ENCODE measurements at places on chromosomes 2 and 18.
A peak's percentile ranks its signal among the peaks of the same experiment; 100 is the strongest.

- DNase-seq: peak; percentile 56
Measured at GRCh38 chr2:159030674-159031380, 62.4 kb downstream of the TANC1 start.

DNA sequence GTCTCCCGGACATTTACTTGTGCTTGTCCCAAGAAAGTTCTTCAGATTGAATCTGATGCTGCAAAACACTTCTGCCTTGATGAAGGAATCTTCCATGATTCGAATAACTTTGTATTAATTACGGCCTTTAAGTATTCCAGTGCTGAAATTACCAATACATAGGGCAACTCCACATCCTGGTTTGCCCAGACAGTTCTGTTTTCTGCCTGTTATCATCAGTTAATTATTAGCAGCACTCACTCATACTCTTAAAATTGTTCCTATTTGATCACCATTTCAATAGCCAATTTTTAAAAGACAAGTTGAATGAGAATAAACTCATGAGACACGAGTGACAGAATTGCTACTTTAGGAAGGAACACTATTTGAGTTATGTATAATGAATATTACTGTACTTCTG is 620.7 kb upstream of the ZEB2 start:
- no peak for DNase-seq

- no peak for DNase-seq
Measured at GRCh38 chr2:74884118-74884762, 50.3 kb downstream of the HK2 start.

DNA sequence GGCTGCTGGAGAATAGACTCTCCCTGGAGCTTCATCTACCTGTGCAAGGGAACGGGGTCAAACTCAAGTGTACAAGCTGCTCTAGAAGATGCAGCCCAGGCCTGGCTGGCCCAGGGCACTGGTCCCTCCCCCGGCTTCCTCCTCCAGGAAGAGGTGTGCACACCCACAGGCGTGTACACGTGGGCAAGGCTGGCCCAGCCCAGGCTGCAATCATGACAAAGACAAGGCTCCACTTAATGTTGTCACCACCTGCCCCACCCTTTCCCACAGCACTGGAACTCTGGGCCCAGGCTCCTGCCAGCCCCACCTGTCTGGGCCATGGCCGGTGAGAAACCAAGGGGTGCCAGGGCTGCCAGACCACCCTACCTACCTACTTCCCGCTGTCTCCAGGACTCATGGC is 29.6 kb upstream of the ALPP start:
- DNase-seq: no peak

DNA sequence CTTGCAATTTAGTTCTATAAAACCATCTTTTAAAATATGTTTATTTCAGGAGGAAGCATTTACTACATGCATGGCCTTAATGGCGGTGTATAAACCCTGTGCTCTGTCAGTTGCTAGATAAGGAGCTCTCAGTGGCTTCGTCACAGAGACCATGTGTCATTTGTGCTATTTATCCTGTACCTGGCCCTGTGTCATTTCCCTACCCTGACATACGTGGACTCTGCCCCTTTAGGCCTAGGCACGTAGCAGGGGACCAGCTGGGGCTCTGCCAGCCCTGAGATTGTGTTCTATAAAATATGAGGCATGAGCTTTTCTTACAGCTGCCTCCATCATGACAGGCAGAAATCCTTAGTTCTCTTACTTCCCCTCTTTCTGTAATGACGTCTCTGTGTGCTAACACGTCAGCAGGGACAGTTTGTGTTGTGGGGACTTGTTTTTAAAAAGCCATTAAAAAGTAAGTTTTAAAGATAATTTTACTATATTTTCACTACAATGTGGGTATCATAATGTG is 88.0 kb downstream of the ITGB1BP1 start:
- DNase-seq: no peak

DNA sequence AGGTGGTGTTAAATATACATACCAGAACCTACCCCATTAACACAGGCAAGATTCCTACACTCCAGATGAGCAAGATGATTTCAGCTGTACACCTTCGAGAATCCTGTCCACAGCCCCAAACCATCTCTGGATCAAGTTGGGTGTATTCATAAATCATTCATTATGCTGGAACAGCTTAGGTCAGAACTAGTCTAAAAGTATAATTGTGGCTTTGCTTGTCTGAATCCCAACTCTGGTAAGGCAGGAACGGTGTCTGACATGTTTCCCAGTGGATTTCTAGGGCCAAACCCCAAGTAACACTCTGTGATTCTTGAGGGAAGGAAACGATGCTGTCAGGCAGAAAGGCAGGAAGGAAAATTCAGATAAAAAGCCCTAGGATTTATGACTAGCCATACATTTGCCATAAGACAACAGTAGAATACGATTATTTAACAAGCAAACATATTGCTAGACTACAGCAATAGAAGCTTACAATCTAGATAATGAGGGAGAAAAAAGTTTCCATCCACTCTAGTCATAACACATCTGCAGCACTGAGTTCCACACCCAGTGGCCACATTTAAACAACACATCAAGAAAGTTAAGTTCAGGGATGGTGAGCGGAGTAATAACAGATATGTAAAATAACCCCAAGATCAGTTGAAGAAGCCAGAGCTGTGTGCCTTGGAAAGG is 444.8 kb downstream of the RND3 start:
- DNase-seq: no peak

DNA sequence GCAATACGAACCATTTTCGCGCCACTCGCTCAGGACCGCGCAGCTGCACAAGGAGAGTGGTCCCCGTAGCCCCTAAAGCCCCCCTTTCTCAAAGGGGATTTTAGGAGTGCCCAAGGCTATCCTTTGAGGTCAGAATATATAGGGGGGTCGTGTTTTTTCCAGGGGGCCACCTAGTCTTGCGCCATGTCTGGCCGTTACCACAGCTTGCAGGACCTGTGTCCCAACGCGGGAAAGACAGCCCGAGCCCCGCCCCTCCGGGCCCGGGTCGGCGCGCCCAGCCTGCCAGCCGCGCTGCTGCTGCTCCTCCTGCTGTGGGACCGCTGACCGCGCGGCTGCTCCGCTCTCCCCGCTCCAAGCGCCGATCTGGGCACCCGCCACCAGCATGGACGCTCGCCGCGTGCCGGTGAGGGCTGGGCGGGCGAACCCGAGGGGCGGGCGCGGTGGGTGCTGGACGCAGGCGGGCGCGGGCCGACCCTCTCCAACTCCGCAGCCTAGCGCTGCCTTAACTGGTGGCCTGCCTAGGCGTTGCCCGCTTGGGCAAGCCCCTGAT is at the start of gene CDCA7:
TSS of gene CDCA7 (plus strand) at position 291 of the 550 bp plus-strand sequence. CDS start at position 383, 92 bp downstream.
- no peak for DNase-seq

- no peak for DNase-seq
Measured at GRCh38 chr2:81876624-81877023, 1572.1 kb upstream of the LRRTM1 start.

- DNase-seq: peak; percentile 50
Measured at GRCh38 chr2:55338268-55338667, 69.2 kb upstream of the MTIF2 start.

DNA sequence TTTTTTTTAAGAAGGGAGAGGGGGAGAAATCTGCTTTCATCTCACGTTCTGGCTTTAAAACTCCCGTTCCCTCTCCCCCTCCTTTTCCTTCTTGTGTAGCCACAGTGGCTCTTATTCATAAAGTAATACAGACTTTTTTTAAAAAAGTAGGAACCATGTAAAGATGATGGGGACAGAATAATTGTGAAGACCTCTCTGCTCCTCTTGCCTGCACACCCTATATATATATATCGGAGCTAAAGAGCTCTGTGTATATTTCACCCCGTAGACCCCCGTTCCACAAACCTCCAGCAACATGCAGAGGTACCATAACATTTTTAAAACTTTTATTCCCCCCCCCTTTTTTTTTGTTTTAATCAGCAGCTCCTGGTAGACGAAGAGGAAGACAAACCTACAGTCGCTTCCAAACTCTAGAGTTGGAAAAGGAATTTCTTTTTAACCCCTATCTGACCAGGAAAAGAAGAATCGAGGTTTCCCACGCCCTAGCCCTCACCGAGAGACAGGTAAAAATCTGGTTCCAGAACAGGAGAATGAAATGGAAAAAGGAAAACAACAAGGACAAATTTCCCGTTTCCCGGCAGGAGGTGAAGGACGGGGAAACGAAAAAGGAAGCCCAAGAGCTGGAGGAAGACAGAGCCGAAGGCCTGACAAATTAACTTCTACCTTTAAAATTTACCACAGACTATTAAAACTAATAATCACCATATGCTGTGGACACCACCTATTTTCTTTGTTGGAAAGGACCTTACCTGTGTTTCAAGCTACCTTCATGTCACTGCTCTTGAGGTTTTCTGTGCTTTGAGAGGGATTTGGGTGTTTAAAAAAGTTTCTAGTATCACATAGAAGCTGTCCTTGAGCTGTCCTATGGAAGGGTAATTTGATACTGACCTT is 1.7 kb downstream of the HOXD8 start:
- DNase-seq: no peak

GRCh38 chr2:36770542-36771287 is 74.2 kb downstream of the VIT start:
- DNase-seq: no peak

DNA sequence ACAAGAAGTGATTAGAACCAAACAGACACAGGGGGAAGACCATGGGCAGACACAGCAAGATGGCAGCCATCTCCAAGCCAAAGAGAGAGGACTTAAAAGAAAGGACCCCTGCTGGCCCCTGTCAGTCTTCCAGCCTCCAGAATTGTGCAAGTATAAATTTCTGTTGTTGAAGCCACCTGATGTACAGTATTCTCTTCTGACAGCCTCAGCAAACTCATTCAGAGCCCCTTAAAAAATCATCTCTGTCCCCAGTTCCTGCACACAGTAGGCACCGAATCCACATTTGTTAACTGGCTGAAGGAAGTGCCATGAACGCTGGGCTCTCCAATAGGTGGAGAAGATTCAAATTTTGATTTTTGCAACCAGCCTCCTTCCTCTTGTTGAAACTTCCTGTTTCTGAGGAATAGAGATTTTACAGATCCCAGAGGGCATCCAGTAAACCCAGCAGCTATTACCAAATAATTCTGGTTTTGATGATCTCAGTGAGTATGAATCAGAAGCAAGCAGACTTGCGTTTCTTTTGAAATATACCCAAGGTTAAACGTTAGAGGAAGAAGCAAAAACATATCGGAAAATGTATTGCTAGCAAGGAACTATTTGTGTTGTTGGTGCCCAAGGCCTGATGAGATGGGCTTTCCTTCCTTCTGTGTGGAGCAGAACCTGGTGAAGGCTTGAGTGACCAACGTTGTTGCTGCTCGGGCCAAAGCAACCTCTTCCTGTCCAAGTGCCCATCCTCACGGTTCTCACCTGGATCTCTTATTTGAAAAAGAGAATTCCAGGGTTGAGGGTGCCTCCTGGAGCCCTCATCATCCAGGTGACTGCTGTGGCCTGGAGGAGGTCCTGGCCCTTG is 47.7 kb upstream of the PLB1 start:
- DNase-seq: peak; percentile 81

DNA sequence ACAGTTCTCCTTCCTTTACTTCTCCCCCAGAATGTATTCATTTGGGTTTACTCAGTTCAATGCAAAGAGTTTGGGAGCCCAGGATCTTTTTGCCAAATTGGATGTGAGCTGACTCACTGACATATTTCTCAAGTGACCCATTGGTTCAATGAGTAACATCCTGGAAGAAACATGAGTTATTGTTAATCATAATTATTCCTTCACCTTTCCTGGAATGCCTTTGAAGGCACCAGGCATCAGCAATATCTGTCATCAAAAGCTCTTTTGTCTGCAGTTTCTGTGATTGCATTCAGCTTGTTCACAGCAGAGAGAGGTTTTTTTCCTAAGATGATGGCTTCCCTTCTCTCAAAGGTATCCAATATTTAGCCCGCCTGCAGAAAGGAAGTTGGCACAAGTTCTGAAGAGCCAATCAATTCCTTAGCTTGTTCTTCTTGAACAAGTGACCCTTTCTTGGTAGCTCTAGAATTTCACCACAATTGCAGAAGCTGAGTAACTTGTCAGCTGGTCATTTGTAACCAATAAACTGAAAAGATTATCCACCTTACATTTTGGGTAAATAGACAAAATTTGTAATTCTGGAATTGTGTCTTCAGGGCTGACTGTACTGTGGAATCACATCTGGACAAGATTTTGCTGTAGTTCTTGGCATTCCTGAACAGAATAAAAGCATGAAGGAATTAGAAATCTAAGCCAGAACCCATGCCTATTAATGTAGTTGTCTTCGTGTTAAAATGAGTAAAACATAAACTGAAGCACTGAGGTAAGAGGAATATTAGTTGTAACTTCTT is 72.2 kb upstream of the TMEM17 start:
- peak; percentile 91 for DNase-seq

DNA sequence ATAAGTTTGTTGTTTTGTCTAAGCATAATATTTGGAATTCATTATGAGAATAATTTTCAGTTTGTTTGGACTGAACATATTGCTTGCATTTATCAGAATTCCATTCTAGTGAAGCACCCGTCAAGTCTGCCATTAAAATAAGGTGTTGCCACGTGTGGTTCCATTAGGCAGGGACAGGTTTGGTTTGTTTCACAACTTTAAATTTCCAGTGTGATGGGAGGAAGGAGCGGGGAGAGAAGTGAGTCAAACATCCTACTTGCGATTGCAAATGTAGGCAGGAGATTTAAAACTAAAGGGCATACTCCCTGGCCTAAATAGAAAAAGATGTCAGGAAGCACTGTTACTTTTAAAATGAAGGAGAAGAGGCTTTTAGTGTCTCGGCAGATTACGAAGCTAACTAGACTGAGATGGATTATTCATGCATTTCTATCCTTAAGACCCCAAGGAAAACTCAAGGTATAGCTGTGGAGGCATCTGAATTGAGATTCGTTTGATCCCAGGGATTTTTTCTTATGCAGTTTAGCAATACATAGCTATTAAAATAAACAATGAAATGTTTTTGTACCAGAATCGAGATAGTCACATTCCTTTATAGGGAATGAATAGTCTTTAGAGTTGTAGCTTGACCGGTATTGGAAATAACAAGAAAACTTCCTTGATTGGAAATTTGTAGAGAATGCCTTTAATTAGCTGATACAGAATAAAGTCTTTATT is 19.8 kb downstream of the GRHL1 start:
- no peak for DNase-seq

DNA sequence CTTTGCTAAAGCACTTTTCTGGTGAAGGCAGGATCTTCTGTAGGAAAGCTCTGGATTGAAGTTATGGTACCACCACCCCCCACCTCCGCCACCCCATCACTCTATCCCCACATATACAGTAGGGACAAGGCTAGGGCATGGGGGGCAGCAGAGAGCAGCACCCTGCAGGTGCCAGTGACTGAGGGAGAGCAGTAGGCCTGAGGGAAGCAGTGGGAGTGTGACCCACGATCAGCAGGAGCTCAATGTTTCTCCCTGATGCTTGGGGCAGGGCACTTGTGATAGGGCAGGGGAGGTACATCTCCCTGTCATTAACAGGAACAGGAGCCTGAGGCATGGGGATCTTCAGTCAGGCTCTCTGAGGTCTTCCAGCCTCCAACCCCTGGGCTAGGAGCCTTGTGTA is 121.6 kb downstream of the ZFP36L2 start:
- no peak for DNase-seq

GRCh38 chr2:86352727-86353221 is 15.3 kb upstream of the REEP1 start:
- DNase-seq: no peak

DNA sequence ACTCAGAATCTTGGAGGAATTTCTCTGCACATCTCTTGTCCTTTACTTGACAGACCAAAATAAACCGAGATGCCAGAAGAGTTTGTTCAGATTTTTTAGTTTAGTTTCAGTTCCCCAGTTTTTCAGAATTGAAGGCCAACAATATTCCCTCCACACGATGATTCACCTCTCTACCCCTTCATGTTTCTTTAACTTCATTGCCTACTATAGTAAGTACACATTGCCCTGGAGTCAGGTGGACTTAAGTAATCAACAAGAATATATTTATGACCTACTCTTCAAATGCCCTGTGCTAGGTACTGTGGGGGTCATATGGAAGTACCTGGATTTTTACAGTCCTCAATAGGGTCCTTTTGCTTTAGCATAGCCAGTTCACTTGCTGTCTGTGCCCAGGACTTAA is 79.6 kb upstream of the CTLA4 start:
- no peak for DNase-seq
